ENCODE measurements at places on chromosomes 1 and 21.

GRCh38 chr1:192601567-192601966 is 26.0 kb downstream of the RGS1 start:
- DNase-seq, result no peak

DNA sequence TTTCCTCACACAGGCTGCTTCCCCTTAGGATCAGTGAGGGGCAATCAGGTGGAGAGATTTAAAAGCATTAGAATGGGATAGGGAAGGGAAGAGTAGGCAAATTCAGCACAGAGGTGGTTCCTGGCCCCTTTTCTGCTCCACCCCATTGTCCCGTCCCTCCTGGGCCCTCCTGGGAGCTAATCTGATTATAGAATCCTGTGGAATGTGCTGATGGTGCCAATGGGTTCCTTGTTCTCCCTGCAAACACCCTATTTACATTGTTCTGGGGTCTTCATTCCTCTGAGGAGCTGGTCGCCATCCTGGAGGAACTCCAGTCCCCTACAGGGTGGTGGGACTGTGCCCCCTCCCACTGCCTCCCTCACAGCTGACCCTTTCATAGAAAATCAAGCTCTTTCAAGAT is 34.4 kb upstream of the LRP8 start:
- no peak for DNase-seq

DNA sequence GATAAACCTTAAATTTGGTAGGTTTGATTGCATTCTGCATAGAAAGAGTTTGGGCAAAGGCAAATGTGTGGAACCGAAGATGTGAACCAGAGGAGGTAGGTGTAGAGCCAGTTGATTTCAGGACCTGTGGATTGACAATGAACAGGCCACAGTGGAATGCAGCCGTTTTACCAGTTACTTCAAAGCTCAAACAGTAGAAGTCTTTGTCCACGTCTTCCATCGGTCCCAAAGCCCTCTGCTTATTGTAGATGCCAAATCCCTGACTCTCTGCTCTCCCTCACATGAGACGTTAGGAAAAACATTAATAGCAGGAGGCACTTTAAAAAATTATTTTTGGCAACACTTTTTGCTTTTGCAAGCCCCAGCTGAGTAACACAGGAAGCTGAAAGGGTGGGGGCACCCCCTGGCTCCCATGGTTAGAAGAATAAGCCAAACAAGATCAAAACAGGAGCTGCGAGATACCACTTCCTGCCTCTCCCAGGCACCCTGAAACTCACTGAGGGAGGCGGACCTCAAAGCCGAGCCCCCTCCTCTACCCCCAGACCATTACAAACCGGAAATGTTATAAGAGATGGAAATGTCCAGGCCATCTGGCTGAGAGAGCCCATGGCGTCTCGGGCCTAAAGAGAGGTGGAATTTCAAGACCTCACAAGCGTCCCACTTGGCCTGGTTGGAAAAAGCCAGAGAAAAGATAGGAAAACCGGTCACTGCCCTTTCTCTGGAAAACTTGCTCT is 13.5 kb downstream of the TRAF3IP3 start:
- DNase-seq, result peak; percentile 53

DNA sequence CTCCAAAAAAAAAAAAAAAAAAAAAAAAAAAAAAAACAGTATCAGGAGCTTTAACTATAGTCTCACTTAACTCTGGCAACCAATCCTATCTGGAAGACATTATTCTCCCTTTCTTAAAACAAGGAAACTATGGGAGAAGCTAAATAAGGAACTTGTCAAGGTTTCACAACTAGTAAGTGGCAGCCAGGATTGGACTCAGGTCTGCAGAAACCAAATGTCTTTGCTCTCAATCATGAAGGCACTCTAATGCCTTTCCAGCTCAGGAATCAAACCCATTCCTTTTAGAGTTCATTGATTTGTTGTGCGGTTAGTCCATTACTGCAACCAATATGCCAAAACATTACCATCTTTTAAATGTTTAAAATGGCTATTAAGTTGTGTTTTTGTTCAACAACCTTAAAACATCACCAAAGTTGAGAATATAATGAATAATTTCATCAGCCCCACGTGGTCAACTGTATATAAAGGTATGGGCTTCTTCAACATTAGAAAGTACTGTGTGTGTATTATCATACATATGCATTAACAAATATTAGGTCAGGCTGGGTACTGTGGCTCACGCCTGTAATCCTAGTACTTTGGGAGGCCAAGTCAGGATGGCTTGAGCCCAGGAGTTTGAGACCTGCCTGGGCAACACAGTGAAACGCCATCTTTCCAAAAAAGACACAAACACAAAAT is 1.5 kb downstream of the EPRS1 start:
- no peak for DNase-seq

DNA sequence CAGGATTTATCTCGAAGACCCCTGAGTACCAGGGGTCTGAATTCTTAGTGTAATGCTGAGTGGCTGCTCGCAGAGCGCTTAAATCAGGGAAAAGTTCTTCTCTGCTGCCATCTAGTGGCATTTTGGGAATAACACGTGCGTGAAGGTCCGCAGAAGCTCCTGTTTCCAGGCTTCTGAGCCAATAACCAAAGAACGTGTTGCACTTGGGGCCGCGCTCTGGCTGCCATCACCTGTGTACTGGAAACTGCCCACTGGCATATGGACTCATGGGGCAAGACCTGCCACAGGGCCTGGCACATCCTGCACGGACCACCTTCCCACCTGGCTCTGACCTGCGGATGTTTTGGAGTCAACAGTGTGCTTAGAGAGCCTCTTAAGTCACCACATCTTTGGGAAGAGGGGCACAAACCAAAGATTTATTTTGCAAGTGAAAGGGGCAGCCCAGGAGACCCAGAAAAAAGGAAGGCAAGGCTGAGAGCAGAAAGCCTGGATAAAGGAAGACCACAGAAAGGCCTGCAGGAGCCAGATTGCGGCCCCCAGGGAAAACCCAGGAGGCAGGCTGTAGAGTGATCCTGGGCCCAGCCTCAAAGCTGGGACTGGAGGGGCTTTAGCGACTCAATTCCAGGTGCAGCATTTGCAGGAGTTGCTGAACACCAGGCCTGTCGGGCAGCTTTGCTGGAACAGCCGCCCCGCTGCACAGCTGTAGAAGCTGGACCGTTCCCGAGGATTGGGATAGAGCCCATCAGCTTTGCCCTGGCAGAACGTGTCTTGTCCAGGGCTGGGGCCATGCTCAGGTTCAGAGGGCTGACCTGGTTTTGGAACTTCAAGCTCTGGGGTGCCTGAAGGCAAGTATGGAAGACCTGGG is 13.0 kb downstream of the CHIT1 start:
- peak; percentile 36 for DNase-seq

DNA sequence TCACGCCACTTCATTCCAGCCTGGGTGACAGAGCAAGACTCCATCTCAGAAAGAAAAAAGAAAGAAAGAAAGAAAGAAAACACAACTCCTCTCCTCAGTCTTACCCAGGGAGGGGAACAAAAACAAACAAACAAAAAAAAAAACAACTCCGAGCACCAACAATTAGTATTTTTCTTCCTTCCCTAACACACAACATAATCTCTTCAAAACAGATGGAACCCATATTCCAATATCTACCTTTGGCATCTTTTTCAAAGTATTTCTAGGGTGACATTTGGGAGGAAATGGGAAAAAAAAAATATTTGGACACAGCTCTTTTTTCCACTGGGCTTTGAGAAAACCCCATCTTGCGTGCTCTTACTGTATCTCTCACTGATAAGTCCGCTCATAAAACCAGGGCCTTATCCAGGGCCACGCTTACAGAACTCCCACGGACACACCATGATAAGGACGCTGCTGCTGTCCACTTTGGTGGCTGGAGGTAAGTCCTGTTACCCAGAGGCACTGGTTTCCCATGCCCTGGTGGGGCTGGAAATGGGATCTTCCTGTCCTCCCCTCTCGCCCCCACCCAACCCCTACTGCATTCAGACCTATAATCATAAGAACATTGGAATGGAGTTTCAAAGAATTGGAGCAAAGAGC is at the start of gene CELA2A:
Gene CELA2A, plus strand, starts transcription at position 420 of the 642 bp plus-strand sequence. Its CDS starts 22 bp downstream, at position 442.
- DNase-seq, result no peak

DNA sequence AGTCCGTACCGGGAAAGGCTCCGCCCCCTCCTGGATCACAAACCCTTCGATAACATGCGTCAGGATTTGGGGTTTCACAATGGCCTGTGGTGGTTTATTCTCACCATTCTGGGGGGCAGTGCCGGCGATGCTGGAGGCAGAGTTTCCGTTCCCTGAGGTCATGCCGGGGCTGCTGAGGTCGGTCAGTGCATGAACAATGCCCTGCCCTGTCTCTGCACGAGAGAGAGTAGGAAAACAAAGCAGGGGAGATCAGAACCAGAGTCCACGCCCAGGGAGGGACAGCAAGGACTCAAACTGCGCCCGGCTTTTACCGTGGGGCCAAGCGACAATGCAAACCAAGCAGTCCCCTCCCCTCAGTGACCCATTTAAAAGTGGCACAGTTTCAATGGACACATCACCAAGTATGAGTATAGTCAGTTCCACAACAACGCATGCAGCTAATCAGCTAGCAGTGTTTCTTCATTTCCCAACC is 13.2 kb upstream of the A3GALT2 start:
- DNase-seq, result no peak

GRCh38 chr21:44531606-44532564 is 8.1 kb downstream of the KRTAP10-1 start:
- no peak for DNase-seq

DNA sequence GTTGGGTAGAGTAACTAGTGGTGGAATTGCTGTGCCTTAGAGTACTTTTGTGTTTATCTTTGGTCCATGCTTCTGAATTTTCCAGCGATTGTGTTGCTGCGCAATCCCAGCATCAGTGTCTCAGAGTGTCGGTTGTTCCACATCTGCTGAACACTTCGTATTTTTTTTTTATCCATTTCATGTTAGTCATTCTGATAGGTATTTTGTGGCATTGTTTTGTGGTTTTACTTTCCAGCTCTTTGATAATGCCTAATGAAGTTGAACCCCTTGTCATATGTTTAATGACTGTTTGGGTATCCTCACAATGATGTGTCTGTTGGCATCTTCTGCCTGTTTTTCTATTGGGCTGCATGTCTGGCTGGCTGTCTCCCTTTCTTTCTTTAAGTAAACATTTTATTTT is 13.6 kb downstream of the TUFT1 start:
- no peak for DNase-seq

DNA sequence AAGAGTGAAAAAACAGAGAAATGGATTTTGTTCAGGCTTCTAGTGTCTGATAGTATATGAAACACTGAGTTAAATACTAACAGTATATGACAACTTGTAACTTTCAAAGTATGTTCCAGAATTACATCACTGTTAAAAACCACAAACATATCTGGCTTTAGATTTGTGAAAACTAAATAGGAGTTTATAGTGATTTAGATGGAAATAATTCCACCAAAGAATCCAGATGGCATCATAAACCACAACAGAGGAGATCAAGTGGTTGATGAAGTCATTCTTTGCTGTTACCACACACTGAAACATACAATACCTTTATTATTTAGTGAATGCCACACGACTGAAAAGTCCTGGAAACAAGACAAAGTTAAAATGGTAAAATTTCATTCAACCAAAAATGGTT is 37.2 kb downstream of the ALG14 start:
- DNase-seq, result no peak

DNA sequence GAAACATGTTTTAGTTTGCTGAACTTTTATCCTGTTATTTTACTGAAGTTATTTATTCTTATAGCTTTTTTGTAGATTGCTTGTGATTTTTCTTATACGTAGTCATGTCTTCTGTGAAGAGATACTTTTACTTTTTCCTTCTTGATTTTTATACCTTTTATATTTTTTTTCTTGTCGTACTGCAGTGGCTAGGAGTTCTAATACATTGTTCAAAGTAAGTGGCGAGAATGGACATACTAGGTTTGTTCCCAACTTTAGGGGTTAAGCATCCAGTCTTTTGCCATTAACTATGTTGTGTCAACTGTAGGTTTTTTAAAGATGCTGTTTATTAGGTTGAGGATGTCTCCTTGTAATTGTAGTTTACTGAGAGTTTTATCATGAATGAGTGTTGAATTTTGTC is 36.3 kb downstream of the MAN1A2 start:
- DNase-seq, result no peak

- DNase-seq, result no peak
Observed at GRCh38 chr1:204203206-204203767, 7.0 kb upstream of the KISS1 start.

- DNase-seq, result no peak
Observed at GRCh38 chr1:39132505-39133339, 71.8 kb upstream of the MACF1 start.

DNA sequence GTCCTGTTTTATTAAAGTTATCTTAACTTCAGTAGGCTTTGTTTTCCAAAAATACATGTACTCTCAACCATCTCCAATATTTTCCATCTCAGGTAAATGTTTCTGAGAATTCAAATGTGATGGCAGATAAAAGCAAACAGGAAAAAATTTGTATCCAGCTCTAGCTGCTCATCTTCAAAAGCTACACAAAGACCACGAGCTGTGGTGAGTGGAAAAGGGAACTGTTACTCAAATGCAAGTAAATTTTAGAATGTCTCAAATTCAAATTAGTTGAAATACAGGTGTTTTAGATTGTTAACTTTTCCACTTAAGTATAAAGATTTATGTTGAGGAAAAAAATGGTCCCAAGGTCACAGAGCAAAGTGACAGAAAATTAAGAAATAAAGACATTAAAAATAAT is 216.0 kb downstream of the SLC45A1 start:
- DNase-seq, result no peak

- no peak for DNase-seq
Observed at GRCh38 chr1:52111492-52111891, 30.4 kb upstream of the ZFYVE9 start.

DNA sequence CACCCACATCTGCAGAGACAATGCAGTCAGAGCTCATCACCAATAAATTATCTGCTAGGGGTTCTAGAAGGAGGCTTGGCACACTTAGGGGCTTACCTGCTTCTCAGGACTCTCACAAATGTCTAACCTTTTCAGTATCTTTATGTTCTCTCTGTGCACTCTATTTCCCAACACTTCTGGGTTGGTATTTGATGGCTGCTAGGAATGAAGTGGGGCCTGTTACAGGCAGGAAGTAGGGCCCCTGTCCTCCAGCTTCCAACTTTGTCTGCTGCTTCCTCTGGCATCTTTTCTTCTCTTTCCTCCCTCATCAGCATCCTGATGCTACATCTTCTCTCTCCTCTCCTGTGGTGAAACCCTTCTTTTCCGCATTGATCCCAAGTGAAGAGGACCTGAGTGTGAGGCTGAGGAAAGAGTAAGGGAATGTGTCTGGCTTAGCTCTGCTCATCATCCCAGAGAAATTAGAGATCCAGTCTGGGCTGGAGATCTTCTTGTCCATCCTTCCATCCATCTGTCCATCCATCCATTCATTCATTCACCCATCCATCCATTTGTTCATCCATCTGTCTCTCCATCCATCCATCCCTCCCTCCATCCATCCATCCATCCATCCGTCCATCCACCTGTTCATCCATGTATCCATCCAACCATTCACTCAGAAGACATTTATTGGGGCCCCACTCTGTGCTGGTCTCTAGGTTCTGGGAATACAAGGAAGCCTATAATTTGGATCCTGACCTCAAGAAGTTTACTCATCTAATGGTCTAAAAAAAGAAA is 2.9 kb upstream of the CSRP1 start:
- DNase-seq, result no peak

- DNase-seq, result no peak
Observed at GRCh38 chr1:17789926-17790325, 34.8 kb downstream of the ACTL8 start.

DNA sequence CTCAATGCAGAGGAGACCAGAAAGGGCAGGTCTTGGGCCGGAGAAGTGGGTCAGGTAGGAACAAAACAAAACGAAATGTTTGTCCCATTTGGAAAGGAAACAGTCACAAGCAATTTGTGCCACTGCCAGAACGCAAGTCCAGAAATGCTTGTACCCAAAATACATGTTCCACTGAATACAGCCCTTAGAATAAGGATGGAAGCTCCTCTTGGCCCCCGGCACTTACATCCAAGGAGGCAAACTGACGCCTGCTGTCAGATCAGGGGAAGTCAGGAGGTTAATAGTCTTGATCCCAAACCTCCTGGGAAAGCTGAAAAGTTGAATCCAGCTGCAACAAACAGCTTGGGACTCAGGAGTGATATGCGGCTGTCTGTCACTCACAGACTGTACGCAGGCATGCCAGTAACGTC is 75.9 kb upstream of the GALNT2 start:
- DNase-seq, result no peak

Measured in stimulated activated CD4-positive, alpha-beta T cell treated with anti-CD3 and anti-CD28 coated beads, TNF-alpha, amount 100 ng/mL, for 1 hour (primary cell).